ENCODE measurements at places on chromosomes 3 and 15. TPM values are rescaled to one million over a fixed set of nuclear protein-coding genes. Genes with fewer than 3 reads are reported as not detected.

DNA sequence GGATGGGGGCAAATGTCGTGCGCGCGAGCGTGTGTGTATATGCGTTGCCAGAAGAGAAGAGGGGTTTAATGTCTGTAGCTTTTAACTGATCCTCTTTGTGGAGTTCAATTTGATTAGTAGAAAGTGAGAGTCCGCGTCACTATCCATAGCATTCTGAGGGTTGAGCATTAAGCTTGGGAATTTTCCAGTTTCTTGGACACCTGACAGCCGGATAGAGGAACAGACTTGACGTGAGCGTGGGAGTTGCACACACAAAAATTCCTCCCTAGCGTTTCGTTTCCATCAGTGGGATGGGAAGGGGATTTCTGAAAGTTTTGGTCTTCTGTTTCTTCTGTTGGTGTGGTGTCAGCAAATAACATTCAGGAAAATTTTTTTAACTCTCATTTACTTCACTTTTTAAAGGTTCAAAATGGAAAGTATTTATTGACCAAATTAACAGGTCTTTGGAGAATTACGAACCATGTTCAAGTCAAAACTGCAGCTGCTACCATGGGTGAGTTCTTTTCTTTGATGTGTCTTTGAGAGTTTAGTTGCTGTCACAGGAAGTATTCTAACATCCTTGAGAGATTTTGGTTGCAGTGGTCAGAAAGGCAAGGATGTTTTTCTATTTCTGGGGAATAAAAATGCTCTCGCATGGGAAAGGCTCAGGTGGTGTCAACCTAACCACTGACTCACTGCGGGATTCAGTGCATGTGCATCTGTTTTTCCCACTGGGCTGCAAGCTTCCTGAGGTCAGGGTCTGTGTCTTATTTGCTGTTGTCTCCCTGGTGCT is 841 bp downstream of the POGLUT1 start:
- DNase-seq: no peak

DNA sequence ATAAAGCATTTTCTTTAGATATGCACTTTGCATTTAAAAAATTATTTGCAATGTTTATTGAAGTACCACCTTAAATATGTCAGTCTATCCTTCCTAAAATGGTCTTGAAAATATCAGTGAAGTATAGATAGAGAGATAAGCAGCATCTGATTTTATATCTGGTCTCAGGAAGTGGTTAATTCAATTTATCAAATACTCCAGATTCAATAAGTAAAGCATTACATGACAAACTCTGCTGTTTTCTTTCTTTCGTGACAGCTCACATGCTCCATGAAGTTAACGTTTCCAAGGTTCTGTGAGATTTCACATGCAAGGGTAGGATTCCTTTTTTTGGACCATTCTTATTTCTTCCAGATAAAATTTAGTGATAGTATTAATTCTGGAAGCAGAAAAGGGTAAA is 775.4 kb upstream of the ROBO1 start:
- no peak for DNase-seq

DNA sequence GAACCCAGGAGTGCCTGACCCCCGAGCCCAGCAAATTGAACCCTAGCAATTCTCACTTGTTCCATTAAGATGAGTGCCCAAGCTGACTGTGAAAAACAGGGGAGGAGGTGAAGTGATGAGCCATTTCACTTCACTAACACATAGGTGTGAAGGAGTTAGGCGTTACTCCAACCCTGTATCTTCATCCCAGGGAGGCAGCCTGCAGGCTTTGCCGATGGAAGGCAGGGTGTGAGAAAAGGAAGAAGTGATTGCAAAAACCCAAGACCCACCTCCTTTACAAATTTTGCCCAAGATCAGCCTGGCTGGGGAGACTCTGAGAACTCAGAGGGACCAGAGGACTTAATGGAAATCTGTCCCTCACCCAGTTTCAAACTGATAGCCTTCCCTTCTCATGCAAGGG is 129.7 kb upstream of the WNT5A start:
- DNase-seq: no peak

DNA sequence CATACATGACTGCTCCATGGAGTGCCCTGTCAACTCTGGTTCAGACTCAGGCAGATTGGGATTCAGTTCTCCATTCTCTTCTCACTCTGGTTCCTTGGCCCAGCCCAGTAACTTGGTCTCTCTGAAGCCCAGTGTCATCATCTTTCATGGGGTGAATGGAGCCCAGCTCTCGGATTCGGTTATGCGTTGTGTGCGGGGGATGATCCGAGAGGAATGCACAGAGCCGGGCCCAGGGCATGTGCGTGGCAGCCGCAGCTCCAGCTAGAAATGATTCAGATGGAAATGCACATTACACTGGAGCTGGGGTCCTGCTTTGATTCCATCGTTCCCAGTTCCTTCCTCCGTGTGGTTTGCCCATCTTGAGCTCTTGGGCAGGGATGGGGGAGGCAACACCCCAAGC is 189.4 kb downstream of the FEZF2 start:
- no peak for DNase-seq

DNA sequence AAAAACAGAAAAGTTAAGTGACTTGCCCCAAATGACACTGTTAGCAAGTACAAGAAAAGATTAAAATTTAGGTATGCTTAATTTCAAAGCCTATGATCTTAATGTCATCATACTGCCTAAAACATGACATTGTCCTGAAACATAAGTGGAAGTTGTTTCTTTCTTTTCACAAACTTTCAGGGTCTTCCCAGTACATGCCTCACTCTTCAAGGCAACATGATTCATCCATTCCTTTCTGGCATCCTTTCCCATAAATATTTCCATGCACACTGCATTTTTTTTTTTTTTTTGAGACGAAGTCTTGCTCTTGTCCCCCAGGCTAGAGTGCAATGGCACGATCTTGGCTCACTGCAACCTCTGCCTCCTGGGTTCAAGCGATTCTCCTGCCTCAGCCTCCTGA is 42.5 kb upstream of the KPNA4 start:
- DNase-seq: no peak

DNA sequence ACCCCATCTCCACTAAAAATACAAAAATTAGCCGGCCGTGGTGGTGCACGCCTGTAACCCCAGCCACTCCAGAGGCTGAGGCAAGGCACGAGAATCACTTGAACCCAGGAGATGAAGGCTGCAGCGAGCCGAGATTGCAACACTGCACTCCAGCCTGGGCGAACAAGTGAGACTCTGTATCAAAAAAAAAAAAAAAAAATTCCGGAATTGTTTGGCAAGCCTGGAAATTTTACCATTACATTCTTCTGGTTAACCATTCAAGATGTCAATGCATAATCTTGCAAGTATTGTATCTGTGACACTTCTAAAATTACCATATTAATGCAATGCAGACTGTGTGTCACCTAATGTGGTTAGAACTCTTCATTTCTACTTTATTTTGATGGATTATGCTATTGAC is 67.0 kb downstream of the CSNK1G1 start:
- DNase-seq: no peak

DNA sequence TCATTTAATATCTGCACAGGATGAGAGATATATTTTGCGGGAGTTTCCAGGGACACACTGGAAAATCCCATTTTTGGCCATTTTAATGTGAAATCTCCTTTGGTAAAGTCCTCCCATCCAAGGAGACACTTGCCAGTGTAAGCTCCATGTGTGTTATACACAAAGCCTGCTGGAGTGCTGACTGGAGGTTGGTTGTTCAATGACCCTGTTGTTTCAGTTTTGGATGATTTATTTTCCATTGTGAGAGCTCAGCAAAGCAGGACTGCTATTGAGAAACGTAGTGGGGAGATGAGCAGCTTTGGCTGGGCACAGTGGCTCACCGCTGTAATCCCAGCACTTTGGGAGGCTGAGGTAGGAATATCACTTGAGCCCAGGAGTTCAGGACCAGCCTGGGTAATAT is 127.7 kb downstream of the NUP210 start:
- DNase-seq: peak; percentile 40

DNA sequence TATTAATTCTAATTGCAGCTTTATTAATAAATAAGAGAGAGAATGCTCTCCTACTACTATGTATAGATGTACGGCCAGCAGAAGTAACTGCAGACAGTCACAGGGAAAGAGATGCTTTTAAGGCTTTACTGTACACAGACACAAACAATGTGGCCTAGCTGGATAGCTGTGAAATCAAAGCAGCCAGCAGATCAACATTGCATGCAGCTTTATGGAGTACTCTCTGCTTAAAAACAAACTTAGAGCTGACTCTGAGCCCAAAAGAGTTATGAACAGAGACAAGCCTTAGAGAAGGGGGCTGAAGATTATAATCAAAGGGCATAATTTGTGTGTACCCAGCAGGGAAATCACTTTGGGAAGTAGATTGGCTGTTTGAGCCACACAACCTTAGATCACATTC is 47.2 kb downstream of the CADM2 start:
- no peak for DNase-seq

- peak; percentile 62 for DNase-seq
Observed at GRCh38 chr3:40191850-40192448, 117.6 kb upstream of the EIF1B start.

Gene NLGN1
- 59.1 TPM for total RNA-seq

Gene ACKR2
- total RNA-seq: not detected

Gene RTP3
- not detected for total RNA-seq

Measured in frontal cortex (tissue), 4 donors.